Testis (tissue), 5 donors: ENCODE measurements at places on chromosomes 1 and 21. TPM values are rescaled to one million over a fixed set of nuclear protein-coding genes. Genes with fewer than 3 reads are reported as not detected.

MYOG gene
- 0.25 TPM for total RNA-seq

ZNF670 gene
- total RNA-seq = 3.5 TPM

CDK11B gene
- 56.0 TPM for total RNA-seq

CHODL gene
- total RNA-seq = 145 TPM

REN gene
- not detected for total RNA-seq

A3GALT2 gene
- total RNA-seq = 0.87 TPM

FYB2 gene
- total RNA-seq = 1.9 TPM

HENMT1 gene
- total RNA-seq = 72.0 TPM

SPRR3 gene
- total RNA-seq = not detected

DMBX1 gene
- total RNA-seq = 2.0 TPM
